Left lobe of liver (tissue), 2 donors: ENCODE measurements at places on chromosomes 12 and 14. TPM values are rescaled to one million over a fixed set of nuclear protein-coding genes. Genes with fewer than 3 reads are reported as not detected.

The CAPZA3 gene
- 0.33 TPM for total RNA-seq

GRCh38 chr12:89348894-89349699, 3.2 kb downstream of the DUSP6 start:
- DNase-seq, result no peak

GRCh38 chr14:100568164-100568997, 18.8 kb downstream of the BEGAIN start:
- no peak for DNase-seq

The TSHR gene
- 0.15 TPM for total RNA-seq

- no peak for DNase-seq
Observed at GRCh38 chr12:128687851-128688250, 135.9 kb downstream of the SLC15A4 start.

GRCh38 chr12:2268471-2269286, 215.9 kb downstream of the CACNA1C start:
- no peak for DNase-seq

GRCh38 chr14:30854492-30854891, 19.9 kb upstream of the COCH start:
- DNase-seq, result no peak

GRCh38 chr14:39554576-39554975, 122.3 kb upstream of the FBXO33 start:
- DNase-seq, result no peak

DNA sequence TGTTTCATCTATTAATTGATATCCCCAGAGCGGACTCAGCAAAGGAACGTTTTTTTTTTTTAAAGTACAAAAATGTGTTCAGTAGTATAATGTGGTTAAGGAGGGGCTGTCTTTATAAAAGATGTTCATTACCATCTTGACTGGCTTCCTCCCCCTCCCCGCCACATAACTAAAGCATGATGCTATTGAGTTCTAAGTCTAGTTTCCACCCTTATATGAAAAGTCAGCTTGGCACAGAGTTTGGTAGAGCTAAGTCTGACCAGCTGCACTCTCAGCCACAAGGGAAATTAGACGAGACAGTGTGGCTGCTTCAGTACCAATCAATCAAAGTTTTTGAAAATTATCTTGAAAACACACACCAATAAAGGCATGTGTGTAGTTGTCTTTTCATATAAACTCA, 1.9 kb upstream of the MYBPC1 start:
- DNase-seq, result no peak

DNA sequence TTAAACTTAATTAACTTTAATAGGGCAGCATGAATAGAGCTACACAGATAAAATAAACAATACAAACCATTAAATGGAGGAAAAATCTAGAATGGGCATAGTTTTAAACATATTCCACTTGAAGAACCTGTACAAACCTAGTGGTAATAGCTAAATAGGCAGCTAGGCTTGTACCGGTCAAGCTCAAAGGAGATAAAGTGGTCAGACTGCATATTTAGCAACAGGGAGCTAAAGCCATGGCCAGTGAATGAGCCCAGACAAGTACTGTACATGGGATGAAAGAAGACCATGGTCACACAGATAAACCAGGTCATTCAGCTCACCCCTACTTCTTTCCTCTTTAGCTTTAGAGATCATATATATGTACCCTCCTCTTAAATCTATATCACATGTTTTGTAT, 186.6 kb upstream of the KRR1 start:
- no peak for DNase-seq

DNA sequence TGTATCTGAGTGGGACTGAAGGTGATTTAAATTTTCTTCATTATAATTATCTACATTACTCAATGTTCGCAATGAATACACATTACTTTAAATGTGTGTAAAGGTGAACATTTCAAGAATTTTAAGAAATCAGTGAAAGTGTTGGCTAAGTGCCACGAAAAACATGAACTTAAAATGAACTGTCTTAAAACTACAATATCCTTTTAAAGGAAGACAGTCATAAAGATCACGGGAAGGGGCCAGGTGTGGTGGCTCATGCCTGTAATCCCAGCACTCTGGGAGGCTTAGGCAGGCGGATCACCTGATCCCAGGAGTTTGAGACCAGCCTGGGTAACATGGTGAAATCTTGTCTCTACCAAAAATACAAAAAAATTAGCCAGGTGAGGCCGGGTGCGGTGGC, 11.2 kb downstream of the MOK start:
- no peak for DNase-seq

DNA sequence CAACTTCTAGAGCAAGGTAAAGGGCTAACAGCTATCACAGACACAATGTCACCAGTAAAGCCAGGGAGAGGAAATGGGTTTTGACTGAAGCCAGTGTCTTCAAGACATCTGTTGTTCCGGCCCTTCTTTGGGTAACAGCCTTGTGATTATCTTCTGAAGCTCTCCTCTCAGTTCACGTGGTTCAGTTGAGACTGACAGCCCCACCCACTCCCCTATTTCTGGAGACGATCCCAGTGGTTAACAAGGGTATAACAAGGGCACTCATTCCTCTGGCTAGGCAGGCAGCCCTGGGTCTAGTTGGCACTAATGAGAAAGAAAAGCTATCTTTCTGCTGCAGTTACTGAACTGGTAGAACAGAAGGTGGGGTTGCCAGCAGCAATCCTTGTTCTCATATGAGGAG, 6.9 kb downstream of the GNPTAB start:
- DNase-seq, result no peak

DNA sequence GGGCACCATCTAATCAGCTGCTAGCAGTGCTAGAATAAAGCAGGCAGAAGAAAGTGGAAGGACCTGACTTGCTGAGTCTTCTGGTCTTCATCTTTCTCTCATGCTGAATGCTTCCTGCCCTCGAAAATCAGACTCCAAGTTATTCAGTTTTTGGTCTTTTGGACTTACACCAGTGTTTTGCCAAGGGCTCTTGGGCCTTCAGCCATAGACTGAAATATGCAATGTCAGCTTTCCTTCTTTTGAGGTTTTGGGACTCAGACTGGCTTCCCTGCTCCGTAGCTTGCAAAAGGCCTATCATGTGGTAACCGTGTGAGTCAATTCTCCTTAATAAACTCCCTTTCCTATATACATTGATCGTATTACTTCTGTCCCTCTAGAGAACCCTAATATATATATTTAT, 159.3 kb downstream of the SLCO1B3 start:
- peak; percentile 52 for DNase-seq

GRCh38 chr12:62319058-62319457, 58.9 kb downstream of the USP15 start:
- no peak for DNase-seq
